ENCODE measurements at places on chromosomes 7 and 10. TPM values are rescaled to one million over a fixed set of nuclear protein-coding genes. Genes with fewer than 3 reads are reported as not detected.

GRCh38 chr7:40288827-40289226, 154.0 kb downstream of the SUGCT start:
- DNase-seq: no peak

Gene HYAL4
- 0.19 TPM for total RNA-seq

Gene SPDYE18
- 3.3 TPM for total RNA-seq

GRCh38 chr7:20350518-20350951, 19.8 kb downstream of the ITGB8 start:
- no peak for DNase-seq

GRCh38 chr7:93119191-93119905, 1.6 kb upstream of the SAMD9 start:
- no peak for DNase-seq

- no peak for DNase-seq
These were observed 112.5 kb downstream of the GNAI1 start for GRCh38 chr7:80247144-80247543.

DNA sequence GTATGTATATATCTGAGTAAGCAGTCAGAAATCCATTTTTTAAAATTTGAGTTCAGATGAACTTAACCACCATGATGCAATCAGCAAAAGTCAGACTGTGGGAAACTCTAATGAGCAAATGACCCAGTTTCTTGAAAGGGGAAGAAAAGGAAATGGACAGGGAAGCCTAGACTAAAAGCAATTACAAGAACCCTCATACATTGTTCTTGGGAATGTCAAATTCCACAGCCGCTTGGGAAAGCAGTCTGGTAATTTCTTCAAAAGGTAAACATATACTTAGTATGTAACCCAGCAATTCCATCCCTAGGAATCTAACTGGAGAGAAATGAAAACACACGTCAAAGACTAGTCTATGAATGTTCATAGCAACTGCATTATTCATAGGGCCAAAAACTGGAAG, 16.4 kb upstream of the FOXK1 start:
- no peak for DNase-seq

Gene NAT16
- total RNA-seq: not detected

DNA sequence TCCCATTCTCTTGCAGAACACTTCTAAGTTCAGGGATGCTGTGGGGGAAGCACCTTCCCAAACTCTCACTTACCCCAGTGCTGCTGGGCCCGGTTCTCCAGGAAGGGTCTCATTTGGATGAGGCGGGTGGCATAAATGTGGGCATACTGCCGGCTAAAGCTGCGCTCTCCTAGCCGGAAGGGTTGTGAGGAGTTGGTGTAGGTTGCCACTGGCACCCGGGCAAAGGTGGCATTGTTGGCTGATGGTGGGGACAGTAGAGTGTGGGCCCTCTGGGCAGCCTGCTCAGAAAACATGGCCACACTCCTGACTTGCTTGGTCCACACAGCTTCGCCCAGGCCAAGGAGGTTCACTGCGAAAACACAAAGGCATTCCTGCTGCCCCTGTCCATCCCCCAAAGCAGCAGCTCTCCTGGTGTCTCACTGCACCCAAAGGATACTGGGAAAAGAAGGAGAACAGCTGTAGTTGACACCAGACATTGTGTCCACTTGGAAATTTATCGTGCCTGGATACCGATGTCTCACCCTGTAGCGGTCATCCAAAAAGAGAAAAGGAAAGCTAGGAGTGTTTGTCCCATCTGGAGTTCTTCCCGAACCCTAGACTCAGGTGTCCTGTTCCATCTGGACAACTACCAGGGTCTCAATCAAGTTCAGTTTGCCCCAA, 1.5 kb downstream of the POLD2 start:
- DNase-seq: no peak

DNA sequence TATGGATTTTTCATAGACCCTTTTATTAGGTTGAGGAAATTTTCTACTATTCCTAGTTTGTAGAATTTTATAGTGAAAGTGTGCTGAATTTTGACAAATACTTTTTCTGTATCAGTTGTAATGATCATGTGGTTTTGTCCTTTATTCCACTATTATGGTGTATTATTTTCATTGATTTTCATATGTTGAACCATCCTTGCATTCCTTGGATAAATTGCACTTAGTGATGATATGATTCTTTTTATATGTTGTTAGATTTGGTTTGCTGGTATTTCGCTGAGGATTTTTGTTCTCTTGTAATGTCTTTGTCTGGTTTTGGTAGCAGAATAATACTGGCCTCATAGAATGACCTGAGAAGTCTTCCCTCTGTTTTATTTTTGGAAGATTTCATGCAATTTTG, 140.6 kb upstream of the CDK6 start:
- DNase-seq: no peak

Gene CH25H
- not detected for total RNA-seq

Gene TRIM74
- total RNA-seq: 5.1 TPM

Gene MDH2
- 78.9 TPM for total RNA-seq

Gene ATOH7
- not detected for total RNA-seq

GRCh38 chr7:53350241-53350640, 314.8 kb downstream of the POM121L12 start:
- no peak for DNase-seq

All from naive thymus-derived CD4-positive, alpha-beta T cell (primary cell).